Calu3 (cell line): ENCODE measurements at places on chromosomes 11 and 22. TPM values are rescaled to one million over a fixed set of nuclear protein-coding genes. Genes with fewer than 3 reads are reported as not detected.

Gene RGL4
- not detected in 2 replicates for total RNA-seq

Gene OR6T1
- not detected in 2 replicates for total RNA-seq

Gene DBX1
- total RNA-seq = not detected in 2 replicates

Gene RCN1
- 163 and 186 TPM in 2 replicates for total RNA-seq

Gene MS4A4E
- total RNA-seq = not detected in 2 replicates

Gene SCN3B
- 0.10 and 0.45 TPM in 2 replicates for total RNA-seq

Gene LIF
- total RNA-seq = 202 and 260 TPM in 2 replicates

Gene ZW10
- 15.3 and 15.9 TPM in 2 replicates for total RNA-seq

Gene TIMP3
- total RNA-seq = 9.1 and 12.3 TPM in 2 replicates

Gene APOL4
- 1.5 and 4.3 TPM in 2 replicates for total RNA-seq

Gene GDPD4
- total RNA-seq = not detected in 2 replicates

Gene OOSP2
- not detected in 2 replicates for total RNA-seq

Gene CDC42EP2
- 35.6 and 43.2 TPM in 2 replicates for total RNA-seq

Gene OR51B2
- not detected in 2 replicates for total RNA-seq

GRCh38 chr11:121035169-121035755 lies 11.4 kb downstream of the TBCEL start:
- no peak for DNase-seq

- DNase-seq = no peak
Observed at GRCh38 chr11:100929377-100929776, 200.2 kb downstream of the PGR start.

DNA sequence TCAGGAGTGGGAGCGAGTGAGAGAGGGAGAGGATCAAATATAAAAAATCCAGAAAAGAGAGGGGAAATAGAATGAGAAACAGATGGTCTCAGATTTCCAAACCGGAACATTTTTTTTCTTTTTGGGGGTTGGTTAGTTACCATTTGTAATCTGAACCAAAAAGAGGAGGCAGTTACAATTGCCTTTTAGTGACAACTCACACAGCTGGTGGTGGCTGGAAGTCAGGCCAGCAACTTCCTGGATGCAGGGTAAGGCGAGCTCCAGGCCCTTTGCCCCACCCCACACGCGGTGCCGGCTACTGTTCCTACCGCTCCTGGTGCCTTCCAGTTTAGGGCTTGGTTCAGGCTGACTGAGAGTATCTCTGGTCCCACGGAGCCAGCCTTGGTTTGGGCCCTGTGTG lies 21.0 kb upstream of the UBASH3B start:
- DNase-seq = peak; percentile 58

GRCh38 chr11:118645066-118645715 lies 34.3 kb downstream of the TREH start:
- DNase-seq = no peak

GRCh38 chr22:47367993-47368945 lies 605.8 kb downstream of the TBC1D22A start:
- no peak for DNase-seq

- peak; percentile 39 for DNase-seq
Observed at GRCh38 chr11:17388609-17389210, at the start of gene KCNJ11. Gene KCNJ11, minus strand, starts transcription at chr11:17388659. Its CDS starts 568 bp downstream, at chr11:17388091.

DNA sequence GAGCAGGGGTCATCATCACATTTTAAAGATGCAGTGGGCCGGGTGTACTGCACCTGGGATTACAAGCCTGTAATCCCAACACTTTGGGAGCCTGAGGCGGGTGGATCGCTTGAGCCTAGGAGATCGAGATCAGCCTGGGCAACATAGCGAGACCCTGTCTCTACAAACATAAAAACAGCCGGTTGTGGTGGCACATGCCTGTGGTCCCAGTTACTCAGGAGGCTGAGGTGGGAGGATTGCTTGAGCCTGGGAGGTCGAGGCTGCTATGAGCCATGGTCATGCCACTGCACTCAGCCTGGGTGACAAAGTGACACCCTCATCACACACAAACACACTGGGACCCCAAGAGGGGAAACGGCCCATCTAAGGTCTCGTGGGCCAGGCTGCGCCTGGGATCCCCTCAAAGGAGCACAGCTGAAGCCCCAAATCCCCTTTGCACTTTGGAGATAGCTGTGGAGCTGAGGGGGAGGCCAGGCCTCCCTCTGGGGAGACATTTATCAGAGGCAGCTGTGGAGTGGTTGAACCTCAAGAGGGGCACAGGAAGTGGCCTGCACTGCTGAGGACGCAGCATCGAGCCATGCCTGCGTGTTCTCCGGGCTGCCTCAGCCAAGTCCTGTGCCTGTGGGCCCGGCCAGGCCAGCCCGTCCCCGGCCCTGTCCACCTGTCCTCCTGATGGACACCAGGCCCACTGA lies 27.5 kb downstream of the OSBPL5 start:
- no peak for DNase-seq

DNA sequence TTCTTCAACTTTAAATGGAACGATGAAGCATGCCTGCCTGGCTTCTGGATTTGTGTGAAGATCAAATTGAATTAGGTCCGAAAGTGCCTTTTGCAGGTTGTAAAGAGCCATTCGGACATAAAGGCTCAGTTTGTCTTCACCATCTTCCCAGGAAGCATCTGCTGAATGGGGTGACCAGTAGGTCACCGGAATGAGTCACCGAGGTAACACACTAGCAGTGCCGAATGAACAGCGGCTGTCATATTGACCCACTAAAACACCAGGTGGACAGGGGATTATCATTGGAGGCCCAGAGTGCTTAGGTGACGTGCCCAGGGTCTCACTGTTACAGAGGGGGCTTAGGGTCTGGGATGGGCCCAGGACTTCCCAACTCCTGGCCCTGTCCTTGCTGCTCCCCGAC lies 43.1 kb upstream of the MYH9 start:
- DNase-seq = peak; percentile 30

DNA sequence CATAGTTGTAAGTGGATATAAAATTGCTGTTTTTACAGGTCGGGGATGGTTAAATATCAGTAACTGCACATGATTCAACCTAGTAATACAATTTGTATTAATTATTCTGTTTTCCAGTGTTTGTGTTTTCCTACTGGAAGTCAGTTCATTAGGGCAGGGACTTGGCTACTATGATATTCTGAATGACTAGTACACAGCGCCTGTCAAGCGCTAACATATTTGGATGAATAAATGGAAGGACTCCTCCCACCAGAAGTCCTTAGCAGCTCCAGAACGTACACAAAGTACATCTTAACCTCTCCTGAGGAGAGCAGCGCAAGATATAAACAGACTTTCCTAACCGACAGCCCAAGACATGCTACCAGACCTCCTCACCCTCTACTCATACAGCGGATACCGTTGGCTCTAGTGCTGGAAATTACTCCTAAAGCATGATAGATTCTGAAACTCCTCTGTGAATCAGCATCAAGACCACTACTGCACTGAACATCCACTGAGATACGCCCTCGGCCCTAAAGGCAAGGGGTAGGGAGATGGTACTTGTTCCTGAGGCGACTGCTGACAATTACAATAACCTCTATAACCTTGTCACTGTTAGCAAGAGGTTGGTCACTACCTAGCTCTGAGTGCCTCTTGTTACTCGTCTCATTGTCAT lies 79.1 kb downstream of the RDX start:
- DNase-seq = no peak

GRCh38 chr11:124202951-124203350 lies 19.8 kb downstream of the OR10D3 start:
- DNase-seq = no peak

DNA sequence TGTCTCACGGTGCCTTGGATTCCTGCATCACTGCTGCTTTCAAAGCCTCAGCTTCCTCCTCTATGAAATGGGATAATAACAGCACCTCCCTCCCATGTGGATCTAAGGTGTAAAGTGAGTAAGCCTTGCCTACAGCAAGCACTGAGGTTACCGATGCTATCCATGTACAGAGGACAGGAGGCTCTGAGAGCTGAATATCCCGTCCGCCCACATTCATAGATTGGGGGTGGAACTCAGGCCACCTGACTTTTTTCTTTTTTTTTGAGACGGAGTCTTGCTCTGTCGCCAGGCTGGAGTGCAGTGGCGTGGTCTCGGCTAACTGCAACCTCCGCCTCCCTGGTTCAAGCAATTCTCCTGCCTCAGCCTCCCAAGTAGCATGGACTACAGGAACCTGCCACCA lies 12.5 kb downstream of the PDGFB start:
- DNase-seq = no peak

DNA sequence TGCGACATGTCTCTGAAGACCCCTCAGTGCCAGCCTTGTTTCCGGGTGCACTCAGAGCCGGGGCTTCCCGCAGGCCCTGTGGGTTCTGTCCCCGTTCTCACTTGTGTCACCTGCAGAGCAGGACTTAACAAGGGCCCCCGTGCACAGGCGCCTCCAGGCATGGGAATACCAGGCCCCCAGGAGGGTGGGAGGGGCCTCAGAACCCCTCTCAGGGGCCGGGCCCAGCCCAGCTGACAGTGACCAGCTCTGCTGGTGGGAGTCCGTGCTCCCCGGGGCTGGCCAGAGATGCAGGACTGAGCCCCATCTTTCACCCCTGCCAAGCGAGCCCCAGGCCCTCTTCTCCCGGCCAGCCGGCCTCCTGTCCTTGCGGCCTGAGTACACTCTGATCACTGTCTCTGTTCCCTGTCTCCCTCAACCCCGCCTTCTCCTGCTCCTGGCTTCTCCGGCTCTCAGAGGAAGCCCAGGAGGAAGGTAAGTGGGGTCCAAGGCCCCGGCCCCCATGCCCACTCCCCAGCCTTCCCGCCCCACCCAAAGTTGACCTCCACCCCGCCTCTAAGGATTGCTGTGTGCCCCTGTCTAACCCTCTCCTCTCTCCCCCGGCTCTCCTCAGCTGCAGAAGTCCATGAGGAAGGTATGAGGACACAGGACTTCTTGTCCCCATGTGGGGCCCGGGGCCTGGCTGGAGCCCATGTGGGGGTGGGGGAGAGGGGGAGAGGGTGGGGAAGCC lies 5.3 kb downstream of the TNNT3 start:
- no peak for DNase-seq

DNA sequence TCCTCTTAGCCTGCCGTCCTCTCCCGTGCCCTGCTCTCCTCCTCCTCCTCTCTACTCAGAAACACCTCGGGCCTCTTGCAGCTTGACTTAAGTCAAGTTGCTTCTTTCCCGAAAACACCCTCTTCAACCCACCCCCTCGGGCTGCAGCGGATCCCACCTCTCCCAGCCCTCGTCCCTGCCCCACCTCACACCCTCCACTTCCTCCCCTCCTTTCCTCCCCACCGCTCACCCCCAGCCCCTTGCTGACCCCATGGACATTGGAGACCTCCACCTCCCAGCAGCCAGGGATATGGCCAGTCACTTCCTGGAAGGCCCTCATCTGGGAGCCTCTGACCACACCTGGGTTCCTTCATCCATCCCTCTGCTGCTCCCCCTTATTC lies 8.5 kb upstream of the CYTH4 start:
- no peak for DNase-seq

DNA sequence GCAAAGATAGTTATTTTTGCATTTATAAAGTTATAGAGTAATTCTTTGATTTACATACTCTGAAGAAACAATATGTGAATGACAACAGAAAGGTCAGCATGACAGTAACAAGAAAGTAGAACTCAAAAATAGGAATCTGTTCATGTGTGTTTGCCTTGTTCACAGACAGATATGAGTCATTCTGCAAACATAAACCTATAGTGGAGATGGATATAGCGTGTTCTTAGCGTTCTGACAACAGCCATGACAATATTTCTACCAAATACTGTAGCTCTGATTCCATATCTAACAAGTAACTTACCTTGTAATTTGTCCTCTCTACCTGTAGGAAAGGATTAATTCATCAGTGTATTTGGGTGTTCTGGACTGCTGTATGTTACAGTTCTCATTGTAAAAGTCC lies 208.5 kb upstream of the MTMR2 start:
- no peak for DNase-seq

GRCh38 chr11:35748644-35749043 lies 86.1 kb downstream of the TRIM44 start:
- DNase-seq = no peak

DNA sequence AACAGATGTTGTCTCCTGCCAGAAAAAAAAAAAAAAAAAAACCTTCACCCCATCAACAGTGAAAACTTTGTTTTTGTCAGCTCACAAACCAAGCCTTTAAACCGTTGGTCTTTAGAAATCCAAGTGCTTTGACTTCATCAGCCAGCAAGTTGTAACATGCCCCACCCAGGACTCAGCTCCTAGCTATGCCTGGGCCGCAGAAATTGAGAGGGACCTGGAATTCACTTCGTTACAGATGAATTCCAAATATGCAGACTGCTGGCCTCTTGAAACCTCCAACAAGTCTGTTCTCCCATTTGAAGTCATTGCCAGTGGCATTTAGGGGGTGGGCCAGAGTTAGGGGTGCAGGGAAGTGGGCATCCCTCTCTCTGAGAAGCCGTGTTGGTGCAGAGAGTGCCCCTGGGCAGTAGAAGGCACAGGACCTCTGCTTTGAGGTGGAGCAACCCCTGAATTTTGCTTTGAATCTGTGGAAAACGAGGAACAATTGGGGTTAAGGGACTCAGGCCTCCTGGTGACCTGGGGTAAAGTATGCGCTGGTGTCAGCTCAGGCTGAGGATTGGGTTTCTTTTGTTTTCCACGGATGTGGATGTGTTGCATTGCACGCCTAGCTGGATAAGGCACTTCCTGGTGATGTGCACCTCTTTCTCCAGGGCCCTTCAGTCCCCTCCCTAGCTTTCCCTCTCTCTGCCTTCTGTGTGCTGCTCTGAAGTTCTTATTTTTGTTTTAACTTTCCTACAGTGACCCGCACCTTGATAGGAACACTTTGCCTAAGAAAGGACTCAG lies 109.5 kb downstream of the DBX1 start:
- DNase-seq = no peak

- DNase-seq = peak; percentile 28
Observed at GRCh38 chr11:118608360-118609227, 1.2 kb downstream of the PHLDB1 start.

- DNase-seq = no peak
Observed at GRCh38 chr11:106397787-106398501, 320.5 kb downstream of the AASDHPPT start.

DNA sequence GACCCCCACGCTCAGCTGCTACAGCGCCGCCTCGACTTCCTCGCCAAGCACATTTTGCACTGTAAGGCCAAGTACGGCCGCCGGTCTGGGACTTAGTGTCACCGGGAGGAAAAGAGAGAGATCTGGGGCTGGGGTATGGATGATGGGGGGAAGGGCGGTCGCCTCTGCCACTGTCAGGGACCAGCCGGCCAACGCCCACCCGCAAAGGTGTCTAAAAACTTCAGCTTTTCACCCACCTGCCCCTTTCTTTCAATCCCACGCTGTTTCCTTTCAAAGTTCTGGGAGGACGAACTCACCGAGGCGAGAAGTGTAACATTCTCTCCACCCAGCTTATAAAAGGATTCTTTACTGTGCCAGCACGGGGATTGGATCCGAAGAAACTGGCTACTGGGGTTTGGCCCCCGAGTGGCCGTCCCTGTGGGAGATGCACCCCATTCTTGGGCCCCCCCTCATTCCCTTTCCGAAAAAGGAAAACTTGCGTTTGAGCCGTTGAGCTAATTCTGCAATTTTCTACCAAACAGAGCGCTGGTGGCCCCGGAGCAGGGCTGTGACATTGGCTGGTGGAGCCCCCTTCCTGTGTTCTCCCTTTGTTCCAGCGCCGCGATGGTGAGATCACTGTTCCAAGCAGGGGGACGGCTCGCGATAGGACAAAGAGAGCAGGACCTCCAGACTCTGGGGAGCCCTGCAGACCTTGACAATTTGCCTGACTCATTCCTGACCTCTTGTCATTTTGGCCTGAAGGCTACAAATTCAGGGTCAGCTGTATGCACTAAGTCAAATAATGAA lies 1.8 kb downstream of the FJX1 start:
- peak; percentile 49 for DNase-seq

GRCh38 chr11:27873664-27874063 lies 173.4 kb upstream of the BDNF start:
- no peak for DNase-seq

GRCh38 chr11:17154409-17155159 lies 53.2 kb downstream of the PIK3C2A start:
- DNase-seq = no peak

- no peak for DNase-seq
Observed at GRCh38 chr22:42303396-42304323, 33.2 kb upstream of the TCF20 start.
